ENCODE measurements at places on chromosomes 3 and 15.

GRCh38 chr3:57227930-57228751, 612 bp downstream of the APPL1 start:
- DNase-seq: no peak

DNA sequence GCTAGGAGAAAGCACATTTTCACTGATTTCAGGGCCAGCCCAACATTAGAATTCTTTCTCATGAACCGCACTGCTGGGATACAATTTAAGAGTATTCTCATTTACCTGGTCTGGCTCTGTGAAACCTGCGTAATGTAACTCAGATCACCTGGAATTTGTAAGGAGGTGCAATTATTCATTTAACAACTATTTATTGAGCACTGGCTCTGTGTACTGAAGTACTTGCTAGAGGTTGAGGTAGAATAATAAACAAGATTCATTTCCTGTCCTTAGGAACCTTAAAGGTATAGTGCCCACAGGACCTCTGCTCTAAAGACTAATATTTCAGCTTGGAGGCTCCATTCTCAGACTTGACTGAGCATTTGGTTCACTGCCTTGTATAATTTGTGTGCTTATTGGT, 242.2 kb upstream of the ZPLD1 start:
- no peak for DNase-seq

GRCh38 chr3:42660898-42661297, 7.4 kb downstream of the ZBTB47 start:
- no peak for DNase-seq

GRCh38 chr3:132253262-132253878, 63.8 kb upstream of the ACP3 start:
- DNase-seq: peak; percentile 21

DNA sequence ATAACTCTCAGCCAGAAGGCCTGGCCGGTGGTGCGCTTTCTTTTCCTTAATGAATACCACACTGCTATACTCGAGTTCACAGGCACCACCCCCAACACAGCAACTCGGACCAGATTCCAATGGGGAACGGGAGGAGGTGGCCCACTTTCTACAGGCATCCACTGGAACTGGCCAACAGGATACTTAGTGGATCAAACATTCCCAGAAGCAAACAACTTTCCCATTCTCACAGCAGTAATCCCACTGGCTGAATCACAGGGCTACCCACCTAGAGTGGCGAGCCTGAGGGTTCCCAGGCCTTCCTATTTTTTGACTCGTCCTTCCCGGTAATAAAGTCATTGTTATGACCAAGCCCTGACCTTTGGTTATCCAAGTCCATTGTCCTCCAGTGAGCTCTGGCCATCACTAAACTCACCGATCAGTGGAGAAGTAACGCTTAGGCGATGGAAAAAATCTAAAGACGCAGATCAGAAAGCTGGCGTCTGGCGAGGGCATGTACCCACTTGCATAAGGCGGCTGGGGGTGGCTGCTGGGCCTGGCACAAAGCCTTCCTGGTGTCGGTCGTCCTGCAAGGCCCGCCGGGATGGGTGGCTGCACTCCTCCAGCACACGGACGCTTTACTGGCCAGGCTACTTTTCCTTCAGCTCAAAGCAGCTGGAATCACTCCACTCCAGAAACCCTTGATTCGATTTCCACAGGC, 1.2 kb downstream of the EOGT start:
- DNase-seq: no peak

GRCh38 chr3:114452937-114453336, 159.1 kb downstream of the TIGIT start:
- DNase-seq: no peak

DNA sequence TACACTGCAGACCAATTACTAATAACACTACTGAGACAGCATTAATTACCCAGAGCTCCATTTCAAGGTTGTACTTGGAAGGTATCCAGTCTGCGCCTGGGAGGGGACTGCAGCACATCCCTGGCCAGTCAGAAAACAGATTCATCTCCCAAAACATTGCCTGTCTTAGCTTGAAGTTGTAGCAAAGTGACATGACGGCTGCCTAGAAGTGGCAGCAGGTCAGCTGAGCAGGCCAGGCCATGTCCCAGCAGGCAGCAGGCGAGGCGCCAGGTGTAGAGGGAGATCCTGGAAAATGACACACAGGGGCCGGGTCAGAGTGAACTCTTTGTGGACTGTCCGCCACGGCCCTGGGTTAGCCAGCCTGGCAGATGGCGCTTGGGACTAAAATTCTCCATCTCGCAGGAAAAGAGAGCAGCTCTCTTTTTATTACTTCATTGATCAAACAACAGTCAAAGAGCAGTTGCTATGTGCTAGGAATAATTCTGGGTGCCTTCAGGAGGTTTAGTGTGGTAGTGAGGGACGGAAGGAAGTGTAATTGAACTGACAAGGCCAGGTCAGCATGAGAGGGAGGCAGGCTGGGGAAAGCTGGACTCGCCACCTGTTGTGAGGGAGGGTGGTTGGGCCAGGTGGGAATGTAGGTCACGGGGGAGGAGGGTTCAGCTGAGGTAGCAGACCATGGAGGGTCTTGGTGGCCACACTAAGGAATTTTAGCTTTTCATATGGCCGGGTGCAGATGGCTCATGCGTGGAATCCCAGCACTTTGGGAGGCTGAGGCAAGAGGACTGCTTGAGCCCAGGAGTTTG, 1.3 kb upstream of the MAP6D1 start:
- DNase-seq: no peak

GRCh38 chr3:113297287-113297686, 85.9 kb downstream of the BOC start:
- no peak for DNase-seq

GRCh38 chr3:15635121-15635661, 33.6 kb downstream of the BTD start:
- DNase-seq: no peak

- DNase-seq: no peak
These were observed 1.1 kb upstream of the PLD1 start for GRCh38 chr3:171811295-171811912.

- no peak for DNase-seq
These were observed 9.4 kb upstream of the SEC13 start for GRCh38 chr3:10330319-10330718.

GRCh38 chr15:67240235-67241131, 14.0 kb downstream of the AAGAB start:
- DNase-seq: no peak

DNA sequence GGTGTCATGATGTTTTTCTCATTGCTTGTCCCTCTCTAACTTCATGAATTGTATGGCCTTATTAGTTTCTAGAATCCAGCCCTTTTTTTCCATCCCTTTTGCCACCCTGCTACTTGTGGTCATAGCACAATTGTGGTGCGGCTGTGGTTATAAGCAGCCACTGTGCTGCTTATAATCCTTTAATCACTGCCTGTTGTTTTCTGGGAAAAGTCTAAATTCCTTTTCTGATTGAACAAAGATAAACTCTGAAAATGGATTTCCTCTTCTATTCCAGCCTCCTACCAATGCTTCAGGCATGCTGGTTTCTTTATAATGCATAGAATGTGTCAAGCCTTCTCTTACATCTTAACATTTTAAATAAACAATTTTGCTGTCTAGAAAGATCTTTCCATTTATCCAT, 319.5 kb downstream of the C3orf38 start:
- no peak for DNase-seq

GRCh38 chr3:70805061-70805889, 492.8 kb upstream of the MDFIC2 start:
- no peak for DNase-seq

DNA sequence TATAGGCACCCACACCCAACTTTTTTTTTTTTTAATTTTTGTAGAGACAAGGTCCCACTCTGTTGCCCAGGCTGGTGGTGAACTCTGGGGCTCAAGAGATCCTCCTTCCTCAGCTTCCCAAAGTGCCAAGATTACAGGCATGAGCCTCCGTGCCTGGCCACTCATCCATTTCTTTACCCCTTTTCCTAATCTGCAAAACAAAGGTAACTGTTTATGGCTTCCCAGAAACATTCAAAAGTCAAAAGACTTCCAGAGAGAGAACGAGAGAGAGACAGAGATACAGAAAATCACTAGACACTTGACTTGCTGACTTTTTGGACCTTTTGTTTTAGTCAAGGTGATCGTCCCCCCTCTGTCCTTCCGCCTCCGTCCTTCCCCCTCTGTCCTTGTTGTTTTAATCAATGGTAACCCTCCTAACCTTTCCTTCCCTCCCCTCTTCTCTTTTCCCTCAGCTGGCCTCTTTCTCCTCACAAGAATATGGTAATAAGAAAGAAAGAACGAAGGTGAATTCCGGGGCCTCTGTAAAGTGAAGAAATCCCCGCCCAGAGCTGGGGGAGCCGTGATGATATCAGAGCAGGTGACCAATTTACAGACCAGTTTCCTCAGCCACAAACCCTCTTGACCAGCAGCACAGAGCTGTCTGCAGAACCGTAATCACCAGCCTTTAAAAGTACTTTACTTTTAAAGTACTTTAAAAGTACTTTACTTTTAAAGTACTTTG, 21.9 kb downstream of the KLHL6 start:
- no peak for DNase-seq

DNA sequence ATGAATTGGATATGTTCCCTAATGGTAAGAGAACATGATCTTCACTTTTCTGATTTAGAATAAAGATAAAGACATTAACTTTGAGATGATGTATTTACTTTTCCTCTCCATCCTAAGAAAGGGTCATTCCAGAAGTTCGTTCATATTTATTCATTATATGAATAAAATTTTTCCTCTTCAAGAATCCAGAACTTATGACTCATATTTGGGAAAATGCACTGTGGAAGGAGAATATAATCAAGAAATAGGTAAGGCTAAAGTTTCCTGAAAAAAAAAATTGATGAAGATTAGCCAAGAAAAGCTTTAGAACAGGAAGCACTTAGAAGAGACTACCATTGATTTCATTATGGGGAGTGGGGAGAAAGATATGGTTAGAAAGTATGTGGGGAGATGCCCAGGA, 36.5 kb upstream of the CBLB start:
- no peak for DNase-seq

GRCh38 chr15:99681990-99682389, 51.2 kb downstream of the LYSMD4 start:
- DNase-seq: no peak

- no peak for DNase-seq
These were observed 99.9 kb upstream of the IGSF10 start for GRCh38 chr3:151560738-151561137.

DNA sequence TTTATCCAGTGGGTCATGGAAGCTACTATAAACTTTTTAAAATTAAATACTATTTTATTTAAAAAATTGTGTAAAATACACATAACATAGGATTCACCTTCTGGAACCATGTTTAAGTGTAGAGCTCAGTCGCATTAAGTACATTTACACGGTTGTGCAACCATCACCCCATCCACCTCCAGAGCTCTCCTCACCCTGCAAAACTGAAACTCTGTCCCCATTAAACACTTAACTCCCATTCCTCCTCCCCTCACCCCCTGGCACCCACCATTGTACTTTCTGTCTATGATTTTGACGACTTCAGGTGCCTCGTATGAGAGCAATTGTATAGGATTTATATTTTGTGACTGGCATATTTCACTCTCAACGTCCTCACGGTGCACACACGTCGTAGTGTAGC, 70.7 kb downstream of the APBA2 start:
- no peak for DNase-seq

DNA sequence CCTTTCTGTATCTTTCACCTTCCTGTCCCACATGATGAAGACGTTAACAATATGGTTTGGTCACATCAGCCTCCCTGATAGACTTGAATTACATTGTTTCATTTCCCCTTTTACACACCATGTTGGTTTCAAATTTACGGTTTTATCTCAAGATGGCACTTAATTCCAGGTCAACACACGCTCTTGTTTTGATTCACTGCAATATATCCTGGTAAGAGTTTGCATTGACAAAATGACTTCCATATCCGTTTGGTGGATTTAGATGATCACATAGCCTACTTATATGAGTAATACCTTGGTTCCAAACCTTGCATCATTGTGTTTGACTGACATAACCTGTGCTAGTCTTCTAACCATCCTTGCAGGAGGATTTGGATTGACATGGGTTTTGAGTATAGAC, 499.4 kb downstream of the ROBO1 start:
- DNase-seq: no peak
